Left colon (tissue), 2 donors: ENCODE measurements at places on chromosomes 1 and 21.

- no peak for DNase-seq
Measured at GRCh38 chr21:14401217-14401616, 18.3 kb upstream of the HSPA13 start.

DNA sequence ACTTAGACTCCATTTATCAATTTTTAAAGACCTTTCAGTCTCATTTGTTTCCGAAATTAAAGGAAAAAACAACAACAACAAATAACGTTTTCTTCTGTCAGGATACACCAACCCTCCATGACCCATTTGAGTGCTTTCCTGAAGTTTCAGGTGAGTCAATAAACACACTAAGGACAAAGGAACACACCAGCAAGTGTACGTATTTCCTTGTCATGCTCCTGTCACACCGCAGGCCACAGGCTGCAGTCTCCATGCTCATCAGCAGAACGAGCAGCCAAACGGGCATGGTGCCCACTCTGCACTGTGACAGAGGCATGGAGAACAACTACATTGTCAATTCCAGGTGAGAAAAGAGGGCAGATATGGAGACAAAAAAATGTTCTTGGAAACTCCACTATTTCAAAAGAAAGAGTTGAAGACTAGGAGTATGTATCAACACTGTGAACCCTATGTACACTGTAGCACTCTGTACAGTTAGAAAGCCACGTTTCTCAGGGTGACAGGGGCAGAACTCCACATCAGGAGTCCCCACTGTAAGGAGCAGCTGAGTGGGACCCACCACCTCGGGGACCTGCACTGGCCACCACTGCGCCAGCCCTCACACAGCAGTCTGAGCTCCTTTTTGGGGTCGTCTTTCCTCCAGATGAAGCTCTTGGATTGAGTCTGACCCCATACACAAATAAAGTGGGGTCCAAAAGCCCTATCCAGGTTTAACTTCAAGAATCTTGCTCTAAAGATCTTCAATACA, 2.6 kb downstream of the PTTG1IP start:
- DNase-seq: peak; percentile 55

- DNase-seq: no peak
Measured at GRCh38 chr1:4147509-4147908, 247.4 kb upstream of the C1orf174 start.

DNA sequence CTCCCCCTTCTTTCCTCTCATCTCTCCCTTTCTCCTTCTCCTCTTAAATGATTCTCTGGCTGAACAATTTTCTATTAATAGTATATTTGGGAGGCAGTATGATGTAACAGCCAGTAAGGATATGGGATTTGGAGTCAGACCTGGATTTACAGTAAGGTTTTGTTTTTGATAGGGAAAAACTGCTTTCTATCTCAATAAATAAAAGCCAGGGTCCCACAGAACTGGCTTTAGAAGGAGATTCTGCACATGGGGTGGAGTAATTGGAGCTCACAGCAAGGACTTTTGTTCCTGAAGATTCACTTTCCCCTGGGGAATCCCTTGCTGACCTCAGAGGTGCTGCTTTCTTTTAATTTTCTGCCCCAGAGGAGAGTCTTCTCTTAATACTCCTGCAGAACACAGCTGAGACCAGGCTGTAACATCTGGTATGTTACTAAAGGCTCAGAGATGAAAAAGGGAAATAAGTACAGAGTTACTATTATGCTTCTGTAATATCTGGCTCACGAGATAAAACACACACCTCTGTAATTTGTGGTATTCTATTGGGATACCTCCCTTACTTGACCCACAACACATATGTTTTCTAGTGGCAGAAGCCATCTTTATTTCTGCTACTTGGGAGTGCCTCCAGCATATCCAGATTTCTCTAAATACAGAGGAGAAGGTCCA, 13.4 kb downstream of the EPB41 start:
- DNase-seq: no peak

DNA sequence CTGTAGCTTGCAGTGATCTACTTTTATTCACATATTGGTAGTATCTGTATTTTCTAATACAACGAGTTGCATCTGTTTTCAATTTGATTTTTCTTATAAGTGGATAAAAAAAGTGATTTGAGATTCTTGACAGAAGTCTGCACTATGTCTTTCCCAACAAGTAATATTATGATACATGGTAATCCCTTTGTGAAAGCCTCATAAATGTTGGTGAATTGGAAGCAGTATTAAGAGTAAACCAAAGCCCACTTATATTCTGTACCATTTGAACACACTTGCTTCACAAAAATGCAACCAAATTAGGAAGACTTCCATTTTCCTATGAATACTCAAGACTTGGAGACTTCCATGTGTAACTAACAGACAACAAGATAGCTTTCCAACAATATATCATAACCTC, 172.0 kb downstream of the HMCN1 start:
- DNase-seq: no peak

GRCh38 chr21:37553078-37553481, 186.5 kb downstream of the DYRK1A start:
- DNase-seq: no peak

GRCh38 chr1:167717351-167717750, 4.4 kb upstream of the MPZL1 start:
- no peak for DNase-seq
